M059J (cell line): ENCODE measurements at places on chromosomes 1 and 21. TPM values are rescaled to one million over a fixed set of nuclear protein-coding genes. Genes with fewer than 3 reads are reported as not detected.

DDR2 gene
- 21.9 and 32.3 TPM in 2 replicates for total RNA-seq

BTBD8 gene
- 4.6 and 6.9 TPM in 2 replicates for total RNA-seq

ADSS2 gene
- total RNA-seq: 45.7 and 47.8 TPM in 2 replicates

ZNF695 gene
- total RNA-seq: 2.5 and 8.9 TPM in 2 replicates

CD34 gene
- total RNA-seq: 0.59 and 1.6 TPM in 2 replicates

MYCL gene
- 0.57 TPM in 1 of 2 replicates, not detected in the other for total RNA-seq

SLC5A9 gene
- total RNA-seq: not detected in 2 replicates

AGT gene
- total RNA-seq: 0.42 TPM in 1 of 2 replicates, not detected in the other

ASCL5 gene
- total RNA-seq: not detected in 2 replicates

HYI gene
- total RNA-seq: 43.7 and 50.9 TPM in 2 replicates

HES4 gene
- 44.1 and 51.8 TPM in 2 replicates for total RNA-seq

SPATA17 gene
- total RNA-seq: 0.22 and 0.37 TPM in 2 replicates

ISG15 gene
- total RNA-seq: 2,871 and 3,124 TPM in 2 replicates

FMOD gene
- total RNA-seq: not detected in 2 replicates

TBX15 gene
- 1.5 and 2.9 TPM in 2 replicates for total RNA-seq

TEX38 gene
- not detected in 2 replicates for total RNA-seq

TFF1 gene
- total RNA-seq: not detected in 2 replicates

NR5A2 gene
- total RNA-seq: 0.10 and 0.47 TPM in 2 replicates

PADI1 gene
- 1.1 and 1.7 TPM in 2 replicates for total RNA-seq

ACP6 gene
- 5.0 and 10.0 TPM in 2 replicates for total RNA-seq

LGR6 gene
- total RNA-seq: not detected in 2 replicates

FGR gene
- total RNA-seq: 0.17 TPM in 1 of 2 replicates, not detected in the other

FAM72B gene
- 9.2 and 15.3 TPM in 2 replicates for total RNA-seq

SAMD13 gene
- 0.20 and 2.3 TPM in 2 replicates for total RNA-seq

CFHR5 gene
- not detected in 2 replicates for total RNA-seq

CELA3A gene
- total RNA-seq: not detected in 2 replicates

LAX1 gene
- total RNA-seq: not detected in 2 replicates

NCMAP gene
- not detected in 2 replicates for total RNA-seq
